ENCODE measurements at places on chromosomes 5 and 9.

GRCh38 chr9:91433180-91433579 is 9.5 kb upstream of the NFIL3 start:
- DNase-seq = no peak

GRCh38 chr5:109691996-109692395 is 2.3 kb downstream of the MAN2A1 start:
- no peak for DNase-seq

- no peak for DNase-seq
Observed at GRCh38 chr9:20634895-20635294, 12.6 kb upstream of the MLLT3 start.

- DNase-seq = no peak
Observed at GRCh38 chr5:10857338-10857733, 96.3 kb upstream of the DAP start.

DNA sequence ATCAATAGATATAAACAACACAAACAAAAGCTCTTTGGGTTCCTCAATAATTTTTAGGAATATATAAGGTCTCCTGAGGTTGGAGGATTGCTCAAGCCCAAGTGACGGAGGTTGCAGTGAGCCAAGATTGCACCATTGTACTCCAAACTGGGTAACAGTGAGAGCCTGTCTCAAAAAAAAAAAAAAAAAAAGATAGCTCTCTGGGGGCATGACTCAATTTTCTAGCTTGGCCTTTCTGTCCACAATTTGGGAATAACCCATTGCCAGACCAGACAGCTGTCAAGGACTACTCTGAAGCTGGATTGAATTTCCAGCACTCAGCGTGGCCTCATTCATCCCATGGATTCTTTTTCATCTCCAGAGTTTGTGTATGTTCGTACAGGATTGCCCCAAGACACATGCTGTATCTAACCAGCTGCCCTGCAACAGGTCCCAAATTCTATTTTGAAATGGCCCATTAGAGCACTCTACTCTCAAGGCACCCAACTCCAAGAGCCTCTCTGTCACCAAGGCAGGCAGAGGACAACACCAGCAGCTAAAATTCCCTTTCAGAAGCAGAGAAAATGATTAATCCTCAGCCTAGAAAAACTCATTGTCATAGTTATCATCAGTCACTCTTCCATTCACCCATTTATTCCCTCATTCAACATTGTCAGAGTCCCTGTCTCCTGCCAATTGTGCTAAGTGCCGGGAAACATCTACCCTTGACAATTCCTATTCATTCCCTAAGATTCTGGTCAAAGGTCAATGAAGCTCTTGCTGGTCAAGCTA is 8.7 kb downstream of the FAM193B start:
- no peak for DNase-seq

GRCh38 chr5:138945421-138946240 is 70.5 kb upstream of the LRRTM2 start:
- no peak for DNase-seq

GRCh38 chr9:137760426-137760825 is 117.2 kb upstream of the CACNA1B start:
- DNase-seq = no peak

GRCh38 chr5:14269395-14269794 is 126.3 kb downstream of the TRIO start:
- no peak for DNase-seq

DNA sequence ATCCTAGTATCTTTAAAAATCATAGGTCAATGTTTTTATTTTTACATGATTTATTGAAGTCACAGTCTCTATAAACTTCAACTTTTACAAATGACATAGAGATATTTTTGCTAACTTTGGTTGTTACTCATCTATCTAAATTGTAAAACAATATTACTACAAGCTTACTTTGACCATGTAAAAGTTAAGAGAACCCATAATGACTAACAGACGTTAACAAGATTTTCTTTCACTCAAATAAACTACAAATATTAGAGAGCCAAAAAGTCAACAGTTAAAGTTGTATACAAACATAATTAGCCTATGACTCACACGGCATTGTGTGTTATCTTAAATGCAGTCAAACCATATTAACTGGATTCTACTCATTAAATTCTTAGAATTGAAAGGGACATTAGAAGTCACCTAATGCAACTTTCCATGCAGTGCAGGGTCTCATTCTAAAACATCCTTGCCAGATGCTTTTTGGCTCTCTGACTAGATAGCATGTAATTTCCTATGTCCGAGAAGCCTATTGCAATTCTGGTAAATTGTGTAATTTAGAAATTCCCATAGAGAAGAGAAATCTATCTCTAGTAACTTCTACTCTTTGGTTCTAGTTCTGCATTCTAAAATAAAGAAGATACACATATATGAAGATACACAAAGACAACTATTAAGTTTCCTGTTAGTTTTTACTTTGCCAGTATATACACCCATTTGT is 42.2 kb upstream of the UGT3A2 start:
- no peak for DNase-seq

DNA sequence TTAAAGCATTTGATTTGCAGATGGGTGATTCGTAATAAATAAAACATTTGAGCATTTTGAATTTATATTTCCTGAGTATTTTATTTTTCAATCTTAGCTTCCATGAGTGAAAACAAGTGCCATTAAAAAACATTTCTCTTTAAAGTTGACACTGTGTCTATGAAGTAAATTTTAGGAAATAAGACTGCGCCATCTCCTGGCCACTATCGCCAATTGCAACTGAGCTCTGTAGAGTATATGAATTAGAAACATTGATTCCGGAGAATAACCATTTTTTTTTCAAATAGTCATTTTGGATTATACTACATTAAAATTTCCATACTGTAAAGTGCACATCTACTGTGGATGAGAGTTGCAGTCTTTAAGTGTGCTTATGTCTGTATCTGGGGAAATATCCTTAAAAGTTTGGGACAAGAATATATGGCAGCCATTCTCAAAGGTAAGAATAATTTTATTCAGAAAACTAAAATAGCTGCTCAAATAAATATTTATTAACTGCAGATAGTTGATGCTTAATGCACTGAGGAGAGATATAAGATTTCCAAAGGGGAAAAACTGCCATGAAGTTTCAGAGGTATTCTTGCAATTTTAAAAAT is 5.9 kb downstream of the DMRTA1 start:
- peak; percentile 20 for DNase-seq

DNA sequence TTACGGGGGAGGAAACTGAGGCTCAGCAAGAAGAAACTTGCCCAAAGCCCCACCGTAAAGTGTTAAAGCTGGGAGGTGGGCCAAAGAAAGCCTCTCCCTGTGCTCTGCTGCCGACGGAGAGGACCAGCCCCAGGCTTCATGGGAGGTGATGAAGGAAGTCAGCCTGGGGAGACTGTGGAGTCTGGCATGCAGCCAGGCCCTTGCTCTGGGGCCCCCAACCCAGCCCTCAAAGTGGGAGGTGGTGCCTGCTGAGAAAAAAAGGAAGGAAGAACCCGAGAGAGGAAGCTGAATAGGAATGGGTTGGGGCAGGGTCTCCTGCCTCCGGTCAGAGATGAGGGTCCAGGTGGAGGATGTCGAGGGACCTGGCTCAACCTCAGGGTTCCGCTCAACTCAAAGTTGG is 3.8 kb downstream of the RNF44 start:
- DNase-seq = no peak

DNA sequence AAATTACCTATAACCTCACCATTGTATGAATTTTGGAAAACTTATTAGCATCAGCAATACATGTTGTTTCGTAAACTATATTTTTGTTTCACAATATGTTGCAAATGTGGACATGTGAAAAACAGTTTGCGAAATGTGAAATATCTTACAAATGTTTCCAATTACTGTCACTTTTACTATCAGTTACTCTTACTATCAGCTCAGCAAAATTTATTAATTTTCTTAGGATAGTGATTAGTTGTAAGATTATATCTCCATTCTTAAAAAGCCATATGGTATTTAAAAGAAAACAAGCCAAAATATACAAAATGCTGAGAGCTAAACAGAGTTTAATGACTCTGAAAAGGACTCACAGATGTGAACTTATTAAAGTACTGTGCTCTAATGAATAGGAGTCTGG is 111.9 kb upstream of the LPAR1 start:
- no peak for DNase-seq

DNA sequence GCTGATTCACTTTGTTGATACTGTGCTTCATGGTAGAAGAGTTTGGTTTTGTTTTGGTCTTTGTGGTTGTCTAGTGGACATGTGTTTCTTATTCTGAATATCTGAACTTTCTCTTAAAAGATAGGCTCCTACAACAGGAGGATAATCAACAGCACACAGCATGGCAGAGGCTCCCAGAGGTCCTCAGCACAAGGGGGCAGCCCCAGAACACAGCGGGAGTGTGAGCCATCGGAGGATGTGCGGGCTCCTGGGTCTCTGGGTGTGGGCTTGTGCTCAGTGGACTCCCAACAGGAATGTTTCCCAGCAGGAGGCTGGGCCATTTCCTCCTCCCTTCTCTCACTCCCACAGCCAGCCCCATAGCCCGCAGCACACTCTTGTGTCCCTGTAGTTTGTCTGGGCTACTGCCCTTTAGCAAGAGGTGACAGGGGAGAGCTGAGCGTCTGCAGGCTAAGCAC is 164.3 kb upstream of the OTULINL start:
- DNase-seq = no peak

GRCh38 chr9:68947842-68948569 is 65.9 kb downstream of the PRKACG start:
- DNase-seq = no peak

GRCh38 chr9:115085773-115086377 is 32.1 kb downstream of the TNC start:
- DNase-seq = no peak

GRCh38 chr5:151144922-151145321 is 12.7 kb downstream of the ANXA6 start:
- no peak for DNase-seq

DNA sequence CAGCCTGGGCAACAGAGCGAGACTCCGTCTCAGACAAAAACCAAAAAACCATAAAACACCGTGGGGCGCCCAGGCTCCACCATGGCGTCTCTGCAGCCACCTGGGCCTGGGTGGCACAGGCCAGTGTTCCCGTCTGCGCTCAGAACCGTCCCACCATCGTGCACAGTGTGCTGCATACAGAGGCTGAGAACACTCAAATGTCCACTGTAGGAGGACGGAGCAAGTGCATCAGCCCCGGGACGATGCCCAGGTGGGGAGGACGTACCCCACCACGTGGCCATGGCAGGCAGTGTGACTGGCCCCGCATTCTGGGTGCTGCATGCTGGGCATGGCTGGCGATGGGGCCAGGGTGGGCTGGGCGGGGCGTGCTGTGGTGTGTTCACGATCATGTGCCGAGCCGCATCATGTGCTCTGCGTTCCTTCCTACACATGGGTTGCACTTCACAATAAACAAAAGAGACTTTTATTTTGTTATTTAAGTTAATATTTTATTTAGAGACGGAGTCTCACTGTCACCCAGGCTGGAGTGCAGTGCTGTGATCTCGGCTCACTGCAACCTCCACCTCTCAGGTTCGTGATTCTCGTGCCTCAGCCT is 37.8 kb downstream of the EXD3 start:
- DNase-seq = no peak

- DNase-seq = no peak
Observed at GRCh38 chr9:91199739-91200497, 161.8 kb downstream of the AUH start.

DNA sequence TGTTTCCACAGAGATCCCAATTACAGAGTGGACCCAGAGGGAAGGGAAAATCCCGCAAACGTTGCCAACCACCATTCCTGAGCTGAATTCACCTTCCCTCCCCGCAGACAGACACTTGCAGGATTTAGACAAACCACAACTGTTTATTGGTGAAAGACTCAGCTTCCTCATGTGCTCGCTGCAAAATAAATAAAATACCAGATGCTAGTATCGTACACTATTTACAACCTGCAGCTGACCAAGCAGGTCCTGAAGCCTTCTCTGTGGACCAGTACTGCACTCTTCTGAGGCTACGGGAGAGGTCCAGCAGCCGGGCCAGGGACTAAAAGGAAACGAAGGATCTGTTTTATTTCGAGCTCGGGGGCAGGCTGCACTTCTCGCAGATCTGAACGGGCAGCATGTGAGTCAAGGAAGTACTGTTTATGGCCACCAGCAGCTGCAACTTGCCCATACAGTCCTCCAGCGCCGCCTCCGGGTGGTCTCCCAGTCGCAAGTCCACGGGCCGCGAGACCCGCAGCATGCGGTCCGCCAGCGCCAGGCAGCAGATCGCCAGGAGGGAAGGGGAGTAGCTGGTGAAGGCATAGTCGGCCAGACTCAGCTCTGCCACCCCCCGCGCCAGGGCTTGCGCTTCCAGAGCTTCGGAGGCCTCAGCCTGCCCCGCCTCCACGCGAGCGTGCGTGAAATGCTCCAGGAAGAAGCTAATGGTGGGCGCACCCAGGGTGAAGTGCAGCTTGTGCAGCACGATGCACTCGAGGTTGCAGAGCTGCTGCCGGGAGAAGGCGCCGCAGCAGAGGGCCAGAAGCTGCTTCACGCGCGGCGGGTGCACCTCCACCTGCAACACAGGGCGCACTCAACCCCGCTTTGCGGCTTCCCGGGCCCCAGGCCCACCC is 2.1 kb downstream of the CCNO start:
- DNase-seq = no peak
